Fibroblast of skin of abdomen (primary cell): ENCODE measurements at places on chromosomes 3 and 15.
A peak's percentile ranks its signal among the peaks of the same experiment; 100 is the strongest.

DNA sequence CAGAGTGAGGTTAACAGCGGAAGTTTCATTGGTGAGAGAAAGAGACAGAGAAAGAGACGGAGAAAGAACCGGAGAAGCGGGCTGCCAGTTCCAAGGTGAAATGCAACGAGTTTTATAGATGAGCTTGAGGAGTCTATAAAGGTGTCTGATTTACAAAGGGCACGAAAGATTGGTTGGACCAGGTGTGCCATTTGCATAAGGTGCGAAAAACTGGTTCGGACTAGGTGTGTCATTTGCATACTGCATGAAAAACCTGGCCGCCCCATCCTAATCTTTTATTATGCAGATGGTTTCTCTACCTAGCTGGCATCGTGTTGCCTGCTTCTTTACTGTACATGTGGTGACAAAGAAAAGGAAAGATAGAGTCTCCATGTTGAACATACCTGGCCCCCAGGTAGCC is 253.8 kb upstream of the IGF1R start:
- no peak for DNase-seq

GRCh38 chr15:90209591-90209990 is 8.5 kb downstream of the SEMA4B start:
- DNase-seq, result no peak

DNA sequence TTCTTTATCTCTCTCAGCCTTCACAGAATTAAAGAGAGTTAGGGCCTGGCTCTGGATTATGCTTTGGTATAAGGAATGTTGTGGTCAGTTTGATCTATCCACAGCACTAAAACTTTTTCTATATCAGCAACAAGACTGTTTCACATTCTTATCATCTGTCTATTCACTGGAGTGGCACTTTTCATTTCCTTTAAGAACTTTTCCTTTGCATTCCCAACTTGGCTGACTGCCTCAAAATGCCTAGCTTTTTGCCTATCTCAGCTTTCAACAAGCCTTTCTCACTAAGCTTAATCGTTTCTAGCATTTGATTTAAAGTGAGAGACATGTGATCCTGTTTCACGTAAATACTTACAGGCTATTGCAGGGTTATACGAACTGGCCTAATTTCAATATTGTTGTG is 471.8 kb downstream of the GBE1 start:
- peak; percentile 76 for DNase-seq

DNA sequence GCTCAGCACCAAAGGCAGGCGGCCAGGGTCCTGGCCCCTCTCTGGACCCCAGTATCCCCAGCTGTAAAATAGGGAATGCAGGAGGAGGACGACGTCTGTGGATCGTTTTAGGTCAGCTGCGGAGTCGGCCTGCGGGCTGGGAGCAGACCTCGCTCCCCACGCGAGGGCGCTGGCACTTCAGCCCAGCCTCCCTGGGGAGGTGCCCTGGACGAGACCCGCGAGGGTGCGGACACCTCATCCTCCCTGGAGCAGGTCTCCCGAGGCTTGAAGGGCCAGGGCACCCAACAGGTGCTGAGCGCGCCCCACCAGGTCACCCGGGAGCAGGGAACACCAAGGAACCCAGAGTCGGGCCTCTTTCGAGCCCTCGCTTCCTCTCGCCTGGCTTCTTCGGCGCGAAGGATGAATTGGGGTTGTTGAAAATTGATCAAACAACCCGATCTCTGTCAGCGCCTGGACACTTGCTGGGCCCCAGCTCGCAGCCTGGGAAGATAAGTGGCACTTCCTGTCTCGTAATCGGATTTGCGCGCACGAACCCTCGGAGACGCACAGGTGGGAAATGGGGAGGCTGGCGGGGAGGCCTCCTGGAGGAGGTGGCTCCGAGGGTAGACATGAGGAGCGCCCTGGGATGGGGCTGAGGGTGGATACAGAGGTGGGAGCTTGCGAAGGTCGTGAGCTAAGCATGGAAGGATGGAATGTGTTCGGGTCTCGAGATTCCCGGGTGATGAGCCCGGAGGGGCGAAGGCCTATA is 588 bp upstream of the VIPR1 start:
- no peak for DNase-seq

GRCh38 chr3:157606011-157606851 is 103.0 kb upstream of the VEPH1 start:
- DNase-seq, result peak; percentile 75

DNA sequence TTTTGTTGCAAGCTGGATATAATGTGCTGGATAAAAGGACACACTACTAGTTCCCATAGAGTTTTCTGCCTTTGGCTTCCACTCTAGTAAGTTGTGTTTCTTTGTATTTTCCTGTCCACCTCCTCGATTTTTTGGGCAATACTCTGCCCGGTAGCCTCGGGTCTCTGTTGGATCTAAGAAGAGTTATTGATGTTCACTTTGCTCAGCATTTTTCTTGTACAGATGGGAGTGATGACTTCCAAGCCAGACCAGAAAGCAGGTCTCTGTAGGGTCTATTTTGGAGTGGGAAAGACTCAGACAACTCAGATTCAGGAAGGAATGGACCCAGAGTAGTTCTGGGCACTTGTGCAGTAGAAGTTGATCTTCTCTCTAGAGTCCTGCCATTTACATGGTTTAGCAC is 36.0 kb upstream of the PRTG start:
- no peak for DNase-seq

DNA sequence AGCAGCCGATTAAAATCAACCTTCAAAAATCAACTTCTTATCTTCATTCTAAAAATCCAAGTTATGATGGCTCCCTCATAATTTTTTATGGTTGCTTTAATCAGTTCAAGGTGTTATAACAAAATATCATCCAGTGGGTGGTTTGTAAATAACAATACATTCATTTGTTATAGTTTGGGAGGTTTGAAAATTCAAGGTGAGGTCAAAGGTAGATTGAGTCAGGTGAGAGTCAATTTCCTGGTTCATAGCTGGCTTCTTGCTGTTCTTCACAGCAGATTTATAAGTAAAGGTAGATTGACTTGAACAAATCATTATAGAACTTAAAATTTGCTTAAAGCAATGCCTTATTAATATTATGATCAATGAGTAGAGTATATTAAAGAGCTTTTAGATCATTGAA is 192.8 kb downstream of the CADM2 start:
- DNase-seq, result no peak

DNA sequence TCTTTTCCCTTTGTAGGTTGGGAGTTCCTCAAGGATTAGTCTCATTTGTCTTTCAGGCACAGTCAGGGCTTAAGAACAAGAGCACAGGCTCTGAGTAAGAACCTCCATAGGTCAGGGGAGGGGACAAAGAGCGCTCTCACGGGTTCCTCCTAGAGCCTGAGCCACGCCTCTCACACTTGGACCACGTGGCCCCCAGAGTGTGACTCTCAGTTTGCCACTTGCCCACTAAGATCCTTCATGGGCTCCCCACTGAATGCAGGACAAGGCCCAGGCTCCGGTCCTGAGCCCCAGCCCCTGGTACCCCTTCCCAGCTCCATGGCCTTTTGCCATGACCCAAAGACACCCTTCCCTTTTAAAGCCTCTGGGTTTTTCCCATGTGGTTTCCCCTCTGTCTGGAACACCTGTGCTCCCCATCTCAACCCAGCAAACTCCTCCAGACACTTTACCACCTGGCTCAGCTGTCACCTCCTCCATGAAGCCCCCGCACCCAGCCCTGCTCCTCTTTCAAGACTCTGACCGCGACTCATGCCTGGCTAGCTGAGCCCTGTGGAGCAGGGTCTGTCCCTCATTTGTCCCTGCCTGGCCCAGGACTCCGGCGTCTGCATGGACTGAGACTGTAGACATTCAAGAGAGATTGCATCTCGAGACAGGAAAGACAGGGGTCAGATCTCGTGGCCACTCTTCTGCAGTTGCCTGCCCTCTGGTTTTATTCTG is 32.7 kb downstream of the IQSEC1 start:
- no peak for DNase-seq

- DNase-seq, result no peak
These were observed 48.0 kb downstream of the ZNF445 start for GRCh38 chr3:44429459-44429858.

- DNase-seq, result peak; percentile 99
These were observed 214.2 kb upstream of the PROK2 start for GRCh38 chr3:71998995-71999673.

GRCh38 chr3:158267015-158267414 is 157.1 kb downstream of the RSRC1 start:
- no peak for DNase-seq

GRCh38 chr3:51678641-51679040 is 7.6 kb downstream of the TEX264 start:
- DNase-seq, result no peak

DNA sequence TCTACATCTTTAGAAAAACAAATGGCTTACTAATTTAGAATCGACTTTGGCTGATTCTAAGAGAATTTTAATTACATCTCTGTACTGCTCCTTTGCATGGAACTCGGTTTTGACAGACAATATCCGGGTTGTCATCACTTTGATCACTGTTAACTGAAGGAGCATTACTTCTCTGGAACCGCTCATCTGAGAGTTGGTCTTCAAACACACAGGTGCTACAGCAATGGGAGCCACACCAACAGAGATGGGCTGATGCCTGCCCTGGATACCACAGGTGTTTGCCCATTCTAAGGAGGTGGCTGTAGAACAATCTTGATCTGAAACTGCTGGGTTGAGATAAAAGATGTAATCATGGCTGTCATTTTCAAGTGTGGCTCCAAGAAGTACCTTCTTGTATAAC is 21.6 kb downstream of the LINS1 start:
- DNase-seq, result no peak

- peak; percentile 63 for DNase-seq
These were observed 17.4 kb upstream of the SHF start for GRCh38 chr15:45205192-45205591.

GRCh38 chr3:169144731-169145130 is 518.8 kb downstream of the MECOM start:
- no peak for DNase-seq

DNA sequence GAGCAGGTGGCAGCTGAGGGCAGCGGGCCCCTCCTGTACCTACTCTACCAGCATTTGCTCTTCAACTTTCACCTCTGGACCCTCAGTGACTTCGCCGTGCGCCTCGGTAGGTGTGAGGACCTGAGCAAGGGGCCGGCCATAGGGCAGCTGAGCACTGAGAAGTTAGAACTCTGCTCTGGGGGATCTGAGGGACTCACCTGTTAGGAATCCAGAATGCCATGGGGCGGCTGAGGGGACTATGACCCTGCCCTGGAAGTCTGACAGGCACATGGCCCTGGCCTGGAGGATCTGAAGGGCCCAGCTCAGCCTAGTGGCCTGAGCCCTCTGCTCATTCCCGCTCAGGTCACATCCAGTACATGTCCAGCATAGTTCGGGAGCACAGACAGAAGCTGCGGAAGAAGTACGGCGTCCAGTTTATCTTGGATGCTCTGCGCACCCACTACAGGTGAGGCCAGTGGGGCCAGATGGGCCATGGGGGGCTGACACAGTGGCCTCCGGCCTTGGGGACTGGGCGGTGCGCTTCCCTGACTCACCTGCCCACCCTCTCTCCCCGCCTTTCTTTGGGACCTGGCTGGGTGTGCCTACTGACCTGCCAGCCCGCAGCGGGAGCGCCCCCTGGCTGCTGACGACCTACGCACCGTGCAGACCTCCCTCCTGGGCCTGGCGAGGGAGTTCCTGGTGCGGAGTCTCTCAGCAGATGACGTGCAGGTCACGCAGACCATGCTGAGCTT is 18.8 kb downstream of the NBEAL2 start:
- peak; percentile 14 for DNase-seq

DNA sequence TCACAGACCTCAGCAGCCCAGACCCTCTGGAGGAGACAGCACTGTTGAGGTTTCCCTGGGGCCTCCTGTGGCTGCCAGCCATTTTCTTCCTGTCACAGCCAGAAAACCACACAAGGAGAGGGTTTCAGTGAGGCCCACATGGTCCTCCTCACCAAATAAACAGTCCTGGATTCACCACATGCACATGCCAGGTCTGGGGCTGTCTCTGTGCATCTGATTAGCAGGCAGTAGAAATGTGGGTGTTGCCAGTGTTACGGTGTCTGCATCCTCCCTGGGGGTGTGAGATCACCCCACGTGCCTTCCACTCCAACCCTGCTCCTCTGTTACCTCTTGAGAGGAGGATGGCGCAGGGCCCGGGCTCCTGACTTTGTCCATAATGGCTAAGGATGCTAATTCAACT is 140.4 kb downstream of the CHDH start:
- DNase-seq, result no peak

DNA sequence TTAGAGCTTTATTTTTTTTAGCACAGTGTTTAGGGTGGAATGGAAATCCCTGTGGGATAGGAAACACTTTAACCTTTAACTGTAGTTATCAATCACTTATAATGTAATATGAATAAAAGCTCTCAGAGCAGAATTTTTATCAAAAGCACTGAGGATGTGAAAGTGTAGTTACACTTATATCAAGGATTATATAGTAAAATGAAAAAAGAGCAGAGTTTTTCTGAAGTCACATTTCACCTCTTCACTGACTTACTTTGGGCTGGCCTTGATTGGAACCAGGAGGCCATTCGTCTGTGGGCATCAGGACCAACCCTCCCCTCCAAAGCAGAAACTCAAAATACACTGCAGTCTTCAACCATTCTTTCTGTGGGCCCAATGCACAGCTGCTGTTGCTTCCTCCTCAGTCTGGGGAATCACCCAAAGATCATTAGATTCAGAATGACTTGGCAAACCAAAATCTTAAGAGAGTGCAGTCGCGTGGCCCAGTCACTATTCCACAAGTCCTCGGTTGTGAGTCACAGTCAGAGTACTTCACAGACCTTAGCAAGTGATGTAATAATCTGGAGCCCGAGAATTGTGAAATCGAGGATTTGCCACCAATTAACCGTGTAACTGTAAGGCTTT is 132.6 kb upstream of the COL8A1 start:
- peak; percentile 89 for DNase-seq

- DNase-seq, result peak; percentile 25
These were observed 428.0 kb downstream of the RAP2B start for GRCh38 chr3:153590051-153590450.

DNA sequence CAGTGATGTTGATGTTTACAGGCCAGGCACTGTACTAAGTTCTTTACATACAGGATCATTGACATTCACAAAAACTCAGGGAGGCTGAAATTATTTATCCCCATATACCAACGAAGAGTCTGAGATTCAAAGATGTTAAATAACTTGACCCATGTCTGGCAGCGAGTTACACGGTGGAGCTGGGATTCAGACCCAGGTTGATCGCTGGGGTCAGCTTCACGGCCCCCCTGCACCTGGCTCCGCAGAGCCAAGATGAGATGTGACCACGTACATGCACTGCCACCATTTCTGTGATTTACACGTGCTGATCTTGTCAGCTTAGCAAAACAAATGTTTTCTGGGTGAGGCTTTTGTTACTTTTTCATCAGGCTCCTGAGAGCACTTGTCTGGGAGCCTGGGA is 109.8 kb downstream of the EEFSEC start:
- DNase-seq, result no peak

DNA sequence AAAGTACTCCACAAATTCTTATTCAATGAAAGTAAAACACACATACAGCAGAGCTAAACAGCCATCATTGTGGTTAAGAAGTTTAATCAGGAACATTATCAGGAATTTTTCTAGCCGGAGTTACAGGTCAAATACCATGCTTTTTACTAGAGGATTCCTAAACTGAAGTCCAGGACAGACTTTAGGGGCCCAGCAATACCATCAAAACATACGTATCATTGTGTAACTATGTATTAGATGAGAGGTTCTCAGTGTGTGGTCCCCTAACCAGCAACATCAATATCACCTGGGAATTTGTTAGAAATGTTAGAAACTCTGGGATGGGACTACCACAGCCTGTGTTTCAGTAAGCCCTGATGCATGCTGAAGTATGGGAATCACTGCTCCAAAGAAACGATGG is 404.2 kb upstream of the IL12A start:
- peak; percentile 36 for DNase-seq

GRCh38 chr3:46409739-46410489 is 2.9 kb downstream of the CCRL2 start:
- DNase-seq, result no peak

GRCh38 chr3:185586686-185587039 is 568 bp downstream of the SENP2 start:
- no peak for DNase-seq
